ENCODE measurements at places on chromosomes 3 and 15.

DNA sequence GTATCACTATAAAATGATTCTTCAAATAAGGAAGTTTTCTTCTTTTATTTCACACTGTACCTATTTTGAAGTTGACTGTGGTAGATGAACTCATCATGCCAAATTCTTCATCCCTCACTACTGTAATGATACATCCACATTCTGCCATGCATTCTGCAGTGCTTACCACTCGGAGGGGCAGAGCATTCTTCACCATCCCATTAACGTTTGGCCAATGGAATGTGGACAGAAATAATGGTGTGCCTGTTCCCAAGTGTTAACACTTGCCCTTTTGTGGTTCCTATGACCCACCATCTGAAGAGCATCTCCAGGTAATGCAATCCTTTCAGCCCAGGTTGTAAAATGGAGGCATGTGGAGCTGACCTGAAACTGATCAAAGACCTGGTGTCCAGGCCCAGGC, 18.6 kb downstream of the GOLIM4 start:
- no peak for DNase-seq

- no peak for DNase-seq
These were observed 138.4 kb downstream of the FAM43A start for GRCh38 chr3:194824100-194824499.

DNA sequence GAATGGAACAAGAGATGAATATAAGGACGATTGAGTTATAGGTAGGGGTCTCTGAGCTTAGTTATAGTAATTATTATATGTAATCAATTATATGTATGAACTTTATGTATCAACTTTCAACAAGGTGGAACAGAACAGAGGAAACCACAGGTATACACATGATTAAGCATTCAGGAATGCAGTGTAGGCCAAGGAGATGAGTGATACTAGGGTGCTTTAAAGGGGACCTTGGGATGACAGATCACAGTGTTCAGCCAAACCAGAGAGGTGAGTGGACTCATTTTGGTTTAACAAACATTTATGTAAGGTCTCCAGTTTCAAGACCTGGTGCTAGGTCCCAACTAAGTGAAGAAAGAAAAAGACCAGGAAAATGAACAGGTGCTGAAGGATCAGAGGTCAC, 895.5 kb downstream of the ROBO2 start:
- DNase-seq = no peak

GRCh38 chr3:52454938-52455282, 494 bp upstream of the NISCH start:
- no peak for DNase-seq

GRCh38 chr3:194275291-194275690, 75.8 kb downstream of the CPN2 start:
- no peak for DNase-seq

- DNase-seq = no peak
These were observed 329.7 kb upstream of the KCNMB2 start for GRCh38 chr3:178206521-178206920.

GRCh38 chr3:150362515-150363302, 45.4 kb upstream of the TSC22D2 start:
- DNase-seq = no peak

DNA sequence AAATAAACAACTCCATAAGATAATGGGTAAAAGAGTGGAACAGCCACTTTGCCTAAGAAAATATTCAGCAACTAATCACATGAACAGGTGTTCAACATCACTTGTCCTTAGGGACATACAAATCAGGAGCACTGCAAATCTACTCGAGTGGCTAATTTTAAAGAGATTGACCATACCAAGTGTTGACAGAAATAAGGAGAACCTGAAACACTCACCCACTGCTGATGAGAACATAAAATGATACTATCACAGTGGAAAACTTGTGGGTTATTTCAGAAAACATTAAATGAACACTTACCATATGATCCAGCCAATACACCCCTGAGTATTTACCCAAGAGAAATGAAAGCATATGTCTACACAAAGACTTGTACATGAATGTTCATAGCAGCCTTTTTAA, 70.5 kb downstream of the GABRB3 start:
- DNase-seq = no peak

DNA sequence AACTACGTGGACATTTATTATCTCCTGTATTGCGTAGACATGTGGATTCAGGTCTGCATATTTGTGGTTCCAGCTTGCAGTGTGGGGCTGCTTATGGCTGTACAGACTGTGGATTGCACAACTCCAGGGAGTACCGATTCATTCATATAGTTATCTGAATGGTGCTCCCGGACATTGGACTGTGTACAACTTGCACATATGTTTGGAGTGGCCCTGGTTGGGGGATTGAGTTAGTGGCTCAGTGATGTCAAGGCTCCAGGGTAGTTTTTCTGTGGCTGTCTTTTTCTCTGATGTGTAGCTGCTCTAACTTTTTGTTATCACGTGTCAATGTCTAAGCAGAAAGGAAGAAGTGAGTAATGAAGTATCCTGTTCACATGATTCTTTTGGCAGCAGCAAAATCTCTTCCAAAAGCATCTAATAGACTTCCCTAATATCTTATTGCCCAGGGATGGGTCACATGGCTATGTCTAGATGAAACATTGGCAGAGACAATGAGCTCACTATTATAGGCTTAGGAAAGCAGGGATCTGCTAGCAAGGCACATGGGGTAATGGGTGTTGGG, 15.8 kb downstream of the ST3GAL6 start:
- peak; percentile 37 for DNase-seq

GRCh38 chr15:42457445-42458442, 33.2 kb downstream of the ZNF106 start:
- DNase-seq = no peak

GRCh38 chr3:49607796-49608195, 53.5 kb downstream of the BSN start:
- DNase-seq = no peak

DNA sequence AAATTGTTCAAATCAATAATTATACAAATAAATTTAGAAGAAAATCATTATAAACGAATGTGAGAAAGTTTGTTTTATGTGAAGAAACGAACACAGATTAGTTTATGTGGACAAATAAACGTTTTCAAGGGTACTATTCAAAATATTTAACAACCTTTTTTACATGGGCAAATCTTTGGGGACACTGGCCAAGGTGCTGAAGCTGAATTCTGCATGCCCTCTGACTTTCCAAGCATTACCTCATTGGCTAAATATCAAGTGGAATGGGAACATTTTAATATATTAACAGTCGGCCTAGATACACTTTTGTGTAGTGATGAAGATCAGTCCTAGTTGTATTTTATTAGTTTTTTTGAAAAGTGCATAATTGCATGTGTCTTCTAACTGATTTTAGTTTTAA, 636.4 kb upstream of the DPPA4 start:
- no peak for DNase-seq

DNA sequence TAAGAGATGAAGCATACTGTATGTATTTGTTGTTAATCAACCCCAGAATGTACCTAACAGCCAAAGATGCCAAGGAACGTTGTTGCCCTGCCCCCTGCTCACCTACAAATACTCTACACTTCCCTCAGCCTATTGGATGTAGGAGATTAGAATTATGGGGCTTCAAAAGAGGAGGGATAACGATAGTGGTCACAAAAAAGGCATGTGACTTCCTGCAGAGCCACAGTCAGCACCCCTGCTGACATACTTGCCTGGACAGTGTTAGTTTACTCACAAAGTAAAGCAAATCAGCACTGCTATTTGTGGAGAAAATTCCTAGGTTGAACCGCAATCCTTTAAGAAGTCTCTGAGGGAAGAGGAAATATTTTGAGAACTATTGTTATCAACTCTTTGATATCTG, 37.9 kb downstream of the PARP15 start:
- DNase-seq = no peak

DNA sequence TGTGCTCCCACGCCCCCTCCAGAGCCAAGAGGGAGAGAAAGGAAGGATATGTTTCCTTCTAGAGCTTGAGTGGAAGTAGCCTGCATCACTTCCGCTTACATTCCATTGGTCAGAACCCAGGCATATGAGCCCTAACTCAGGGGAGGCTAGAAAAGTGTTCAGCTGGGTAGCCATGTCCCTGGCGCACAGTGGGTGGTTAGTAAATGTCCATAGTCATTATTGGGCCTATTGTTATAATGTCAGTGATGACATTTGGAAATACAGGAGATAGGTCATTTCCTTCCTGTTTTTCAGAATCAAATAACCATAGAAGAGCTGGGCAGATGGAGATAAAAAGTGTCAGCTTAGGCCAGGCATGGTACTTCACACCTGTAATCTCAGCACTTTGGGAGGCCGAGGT, 27.3 kb downstream of the CD276 start:
- DNase-seq = no peak

GRCh38 chr15:48149858-48150257, 28.2 kb downstream of the MYEF2 start:
- no peak for DNase-seq

DNA sequence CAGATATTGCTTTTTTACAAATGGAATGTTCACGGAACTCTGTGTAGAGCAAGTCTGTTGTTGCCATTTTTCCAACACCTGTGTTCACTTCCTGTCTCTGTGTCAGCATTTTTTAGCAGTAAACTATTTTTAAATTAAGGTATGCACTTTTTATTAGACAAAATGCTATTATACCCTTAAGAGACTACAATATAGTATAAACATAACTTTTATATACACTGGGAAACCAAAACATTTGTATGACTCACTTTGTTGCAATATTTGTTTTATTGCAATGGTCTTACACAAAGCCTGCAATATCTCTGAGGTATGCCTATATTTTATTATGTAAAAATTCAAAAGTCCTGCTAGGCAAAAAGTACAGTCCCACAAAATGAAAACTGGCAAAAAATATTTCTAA, 39.8 kb upstream of the FGF7 start:
- DNase-seq = no peak

GRCh38 chr3:127264794-127265514, 22.9 kb downstream of the PRR20G start:
- DNase-seq = no peak

- DNase-seq = no peak
These were observed 47.9 kb downstream of the PIK3CA start for GRCh38 chr3:179196098-179196497.

GRCh38 chr3:46061108-46061720, 33.9 kb upstream of the XCR1 start:
- DNase-seq = no peak

DNA sequence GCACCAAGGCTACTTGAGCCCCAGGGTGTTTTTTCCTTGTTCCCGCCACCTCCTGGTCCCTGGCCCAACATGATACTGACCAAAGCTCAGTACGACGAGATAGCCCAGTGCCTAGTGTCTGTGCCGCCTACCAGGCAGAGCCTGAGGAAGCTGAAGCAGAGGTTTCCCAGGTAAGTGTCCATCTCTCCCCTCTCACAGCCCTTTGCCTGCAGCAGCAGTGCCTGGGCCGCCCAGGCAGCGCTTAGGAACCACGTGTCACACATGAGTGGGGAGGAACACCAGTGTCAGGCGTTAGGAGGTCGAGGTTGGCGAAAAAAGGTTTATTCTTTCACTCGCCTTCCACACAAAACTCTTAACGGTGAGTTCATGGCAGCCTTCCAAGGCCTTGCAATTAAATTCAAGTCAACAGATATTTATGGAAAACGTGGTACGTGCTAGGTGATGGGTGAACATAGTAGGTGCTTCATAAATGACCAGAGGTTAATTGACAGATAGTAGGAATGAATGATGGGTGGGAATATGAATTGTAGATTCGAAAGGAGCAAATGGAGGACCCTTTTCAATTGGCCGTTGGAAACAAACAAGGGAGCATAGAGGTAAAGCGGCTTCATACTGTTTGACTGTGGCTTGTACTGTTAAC, 486 bp downstream of the CDIN1 start:
- no peak for DNase-seq

- DNase-seq = no peak
These were observed 41.4 kb downstream of the OSTN start for GRCh38 chr3:191240486-191240885.

DNA sequence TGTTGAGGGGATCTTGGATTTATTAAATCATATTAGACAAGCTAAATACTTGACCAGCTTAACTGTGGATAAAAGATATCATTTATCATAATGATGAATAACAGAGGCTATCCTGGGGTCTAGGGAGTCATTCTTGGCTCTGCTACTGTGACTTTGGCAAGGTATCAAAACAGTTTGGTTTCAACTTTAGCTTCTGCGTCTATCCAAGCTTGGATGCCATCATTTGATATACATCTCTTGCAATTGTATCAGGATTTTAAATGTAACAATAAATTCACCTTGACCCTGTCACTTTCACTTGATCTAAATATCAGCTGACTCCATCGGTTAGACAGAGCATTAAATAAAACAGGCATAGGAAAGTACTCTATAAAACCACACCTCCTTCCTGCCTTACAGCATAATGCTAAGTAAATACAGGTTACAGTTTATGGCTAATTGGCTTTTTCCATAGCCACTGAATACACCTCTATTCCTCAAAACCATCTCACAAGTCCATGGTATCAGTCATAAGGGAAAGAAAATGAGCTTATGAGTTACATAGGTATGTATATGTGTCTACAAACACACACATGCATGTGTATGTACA, 262.9 kb downstream of the CTNNB1 start:
- no peak for DNase-seq

DNA sequence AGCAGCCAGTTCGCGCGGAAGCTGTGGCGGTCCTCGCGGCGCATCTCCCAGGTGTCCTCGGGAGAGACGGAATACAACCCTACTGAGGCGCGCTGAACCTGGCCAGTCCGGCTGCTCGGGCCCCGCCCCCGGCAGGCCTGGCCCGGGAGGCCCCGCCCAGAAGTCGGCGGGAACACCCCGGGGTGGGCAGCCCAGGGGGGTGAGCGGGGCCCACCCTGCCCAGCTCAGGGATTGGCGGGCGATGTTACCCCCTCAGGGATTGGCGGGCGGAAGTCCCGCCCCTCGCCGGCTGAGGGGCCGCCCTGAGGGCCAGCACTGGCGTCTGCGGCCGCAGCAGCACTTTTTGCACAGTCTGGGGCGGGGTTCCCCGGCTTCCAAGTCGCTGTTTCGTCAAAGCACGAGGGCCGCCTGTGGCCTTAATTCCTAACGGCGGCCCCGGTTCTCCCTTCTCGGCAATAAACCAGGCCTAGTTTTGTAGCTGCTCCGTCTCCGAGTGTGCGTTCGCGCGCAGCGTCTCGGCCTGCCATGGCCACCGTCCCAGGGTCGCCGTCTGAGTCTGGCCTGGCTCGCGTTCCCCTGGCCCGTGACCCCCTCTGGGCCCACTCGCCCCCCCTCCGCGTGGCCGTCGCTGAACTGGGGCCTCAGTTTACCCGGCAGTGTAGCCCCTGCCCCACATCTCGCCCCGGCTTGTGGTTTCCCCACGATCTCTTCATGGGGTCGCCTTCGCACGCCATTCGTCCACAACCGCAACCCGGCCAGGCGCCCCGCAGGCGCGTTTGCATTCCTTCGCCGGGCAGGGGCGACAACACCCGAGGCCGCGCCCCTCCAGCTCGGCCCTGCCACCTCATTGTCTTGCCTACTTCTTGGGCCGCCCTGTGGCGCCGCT, 30.0 kb downstream of the NBEAL2 start:
- DNase-seq = no peak

DNA sequence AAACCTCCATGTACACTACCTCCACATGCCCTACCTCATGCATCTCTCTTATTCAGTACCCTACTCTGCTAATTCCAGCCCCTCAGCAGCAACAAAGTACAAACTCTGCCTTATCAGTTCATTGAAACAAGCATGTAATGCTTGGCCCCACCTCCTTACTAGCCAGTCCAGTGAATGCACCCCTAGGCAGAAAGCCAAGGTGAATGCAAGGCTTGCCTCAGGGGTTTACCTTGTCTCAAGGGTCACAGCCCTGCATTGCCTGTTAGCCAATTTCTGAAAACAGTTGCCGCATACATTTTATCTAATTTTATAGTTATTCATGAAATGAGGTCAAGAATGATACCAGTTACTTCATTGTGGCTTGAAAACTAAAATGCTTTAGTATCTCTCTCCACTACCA, 576.4 kb downstream of the FHIT start:
- no peak for DNase-seq

GRCh38 chr3:58258392-58259055, 20.9 kb downstream of the ABHD6 start:
- DNase-seq = no peak

Measured in NK-92 treated with Interleukin-12 subunit alpha and Interleukin-12 subunit beta, amount 100 ng/mL, for 24 hours (cell line).